ENCODE measurements at places on chromosomes 6 and 20.

GRCh38 chr6:117958536-117958935, 51.5 kb downstream of the SLC35F1 start:
- no peak for DNase-seq

GRCh38 chr6:111958534-111958933, 85.3 kb upstream of the FYN start:
- DNase-seq, result no peak

GRCh38 chr6:16130932-16131387, 2.1 kb downstream of the MYLIP start:
- peak; percentile 76 for DNase-seq

DNA sequence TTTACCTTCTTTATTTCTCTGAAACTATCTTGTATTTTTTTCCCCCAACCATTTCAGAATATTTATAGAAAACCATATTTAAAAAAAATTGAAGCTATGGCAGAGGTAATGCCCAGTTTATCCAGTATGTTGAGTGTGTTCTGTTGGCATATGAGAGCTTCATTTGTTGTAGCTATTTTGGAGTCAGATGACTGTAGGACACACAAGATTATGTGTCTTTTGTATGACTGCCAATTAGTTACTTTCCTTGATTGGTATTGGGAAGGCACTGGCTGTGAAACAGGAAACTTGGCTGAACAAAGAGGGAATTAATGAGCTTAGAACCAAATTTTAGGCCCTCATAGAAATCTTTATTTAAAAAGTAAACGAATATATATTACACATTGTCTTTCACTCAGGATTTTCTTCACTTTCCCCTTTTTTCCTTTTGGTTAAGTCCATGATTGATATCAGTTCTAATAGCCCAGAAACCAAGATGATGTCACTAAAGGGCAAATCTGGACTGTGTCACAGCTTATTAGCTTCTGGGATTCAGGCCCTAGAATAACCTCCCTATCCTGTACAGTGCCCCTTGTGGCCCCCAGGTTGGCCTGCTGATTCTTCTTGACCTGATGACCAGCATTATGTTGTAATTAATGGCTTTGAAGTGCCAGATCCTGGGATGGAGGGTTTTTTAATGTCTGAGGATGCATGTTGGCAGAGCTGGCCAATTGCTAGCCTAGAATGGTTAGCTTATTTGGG, 10.1 kb downstream of the CDC5L start:
- DNase-seq, result no peak

GRCh38 chr6:131832363-131832762, 24.5 kb downstream of the ENPP1 start:
- no peak for DNase-seq

- no peak for DNase-seq
Measured at GRCh38 chr6:169265486-169266131, 12.0 kb upstream of the THBS2 start.

DNA sequence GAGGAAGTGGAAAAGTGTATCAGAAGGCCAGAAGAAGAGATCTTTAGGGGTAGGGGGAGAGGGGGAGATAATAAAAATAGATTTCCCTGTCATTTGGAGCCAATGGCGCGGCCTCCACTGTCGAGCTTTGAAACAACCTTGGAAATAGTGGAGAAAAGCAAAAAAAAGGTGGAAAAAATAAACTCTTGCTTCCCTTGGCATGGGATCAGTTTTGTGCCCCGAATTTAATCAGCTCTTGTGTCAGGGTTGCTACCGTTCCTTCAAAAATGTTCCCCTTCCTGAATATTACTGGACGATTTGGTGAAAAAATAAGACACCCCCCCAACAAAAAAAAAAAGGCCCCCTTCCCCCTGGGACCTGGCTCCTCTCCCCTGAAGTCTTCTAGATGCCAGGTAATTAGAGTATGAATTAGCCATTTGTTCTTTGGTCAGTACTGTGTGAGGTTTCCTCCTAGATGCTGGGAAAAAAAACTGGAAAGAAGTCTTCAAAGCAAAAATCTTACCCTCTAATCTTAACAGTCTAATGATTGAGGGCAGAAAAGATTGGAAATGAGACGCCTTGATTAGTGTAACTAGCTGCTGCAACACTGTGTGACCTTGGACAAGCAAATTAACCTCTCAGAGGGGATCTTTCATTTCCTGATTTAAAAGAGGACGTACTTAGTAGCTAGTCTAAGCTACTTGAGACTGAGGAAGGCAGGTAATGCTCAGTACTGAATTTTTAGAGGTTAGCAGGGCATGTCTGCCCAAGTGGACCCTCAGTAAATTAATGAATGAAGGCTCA, 872 bp upstream of the RBM39 start:
- DNase-seq, result peak; percentile 31

GRCh38 chr6:34232901-34233300, 3.8 kb upstream of the HMGA1 start:
- no peak for DNase-seq
